ENCODE measurements at places on chromosomes 13 and 19. TPM values are rescaled to one million over a fixed set of nuclear protein-coding genes. Genes with fewer than 3 reads are reported as not detected.

Gene NECTIN2
- total RNA-seq, result 240 TPM

Gene CEACAM7
- total RNA-seq, result not detected

Gene C19orf47
- 10.4 TPM for total RNA-seq

- DNase-seq, result no peak
Observed at GRCh38 chr13:48505597-48506091, 27.2 kb downstream of the RCBTB2 start.

Measured in kidney epithelial cell (primary cell).